ENCODE measurements at places on chromosomes 2 and 18.

- DNase-seq, result no peak
Measured at GRCh38 chr2:65671670-65672242, 239.4 kb upstream of the SPRED2 start.

DNA sequence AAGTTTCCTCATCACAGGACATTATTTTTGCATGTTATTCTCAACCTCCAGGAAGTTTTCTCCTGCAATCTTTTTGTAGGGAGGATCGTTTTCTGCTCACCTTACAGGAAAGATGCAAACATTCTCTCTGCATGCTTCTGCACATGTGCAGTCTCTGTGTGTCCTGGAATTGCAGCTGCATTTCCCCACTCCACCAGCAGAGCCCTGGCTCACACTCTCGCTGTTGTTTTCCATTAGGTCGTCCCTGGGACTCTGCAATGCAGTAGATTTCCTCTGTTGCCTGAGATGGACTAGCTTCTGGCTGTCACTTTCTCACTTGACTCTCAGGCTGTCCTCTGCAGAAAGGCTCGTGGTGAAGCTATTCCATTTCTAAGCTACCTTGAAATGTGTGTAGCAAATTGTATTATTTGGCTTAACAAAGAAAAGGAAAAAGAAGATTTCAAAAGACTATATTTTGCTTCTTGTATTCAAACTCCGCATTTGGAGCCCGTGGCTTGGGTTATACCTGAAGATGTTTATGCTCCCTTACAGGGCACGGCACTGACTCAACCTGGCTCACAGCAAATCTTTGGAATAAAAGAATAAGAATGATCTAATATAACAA is 346.7 kb downstream of the RAD51AP2 start:
- DNase-seq, result peak; percentile 12

- DNase-seq, result peak; percentile 40
Measured at GRCh38 chr2:218516614-218517013, 51.5 kb downstream of the USP37 start.

GRCh38 chr2:189372688-189373257 is 68.5 kb upstream of the WDR75 start:
- DNase-seq, result peak; percentile 24

GRCh38 chr2:199443589-199444130 is 14.1 kb downstream of the SATB2 start:
- peak; percentile 56 for DNase-seq

DNA sequence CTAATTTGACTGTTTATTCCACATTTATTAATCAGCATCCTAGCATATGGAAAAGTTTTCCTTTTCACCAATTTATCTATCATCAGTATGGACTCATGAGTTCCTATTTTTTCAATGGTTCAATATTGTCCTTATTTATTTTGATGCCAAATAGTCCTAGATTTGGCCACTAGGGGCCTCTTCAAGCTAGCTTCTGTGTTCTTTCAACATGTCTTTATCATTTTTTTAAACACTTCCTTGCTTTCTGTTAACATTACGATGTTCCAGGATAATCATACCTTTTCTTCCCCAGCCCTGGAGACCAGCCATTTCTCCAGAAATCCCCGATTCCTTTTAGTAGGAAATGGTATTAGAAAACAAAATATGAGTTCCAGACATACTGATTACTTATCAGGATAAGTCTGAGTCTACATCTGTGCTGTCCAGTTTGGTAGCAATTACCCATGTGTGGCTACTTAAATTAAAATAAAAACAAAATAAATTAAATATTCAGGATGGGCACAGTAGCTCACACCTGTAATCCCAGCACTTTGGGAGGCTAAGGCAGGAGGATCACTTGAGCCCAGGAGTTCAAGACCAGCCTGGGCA is 70.6 kb downstream of the RPE start:
- DNase-seq, result peak; percentile 71

GRCh38 chr2:226703514-226703913 is 96.1 kb downstream of the IRS1 start:
- no peak for DNase-seq
